ENCODE measurements at places on chromosomes 13 and 19.

DNA sequence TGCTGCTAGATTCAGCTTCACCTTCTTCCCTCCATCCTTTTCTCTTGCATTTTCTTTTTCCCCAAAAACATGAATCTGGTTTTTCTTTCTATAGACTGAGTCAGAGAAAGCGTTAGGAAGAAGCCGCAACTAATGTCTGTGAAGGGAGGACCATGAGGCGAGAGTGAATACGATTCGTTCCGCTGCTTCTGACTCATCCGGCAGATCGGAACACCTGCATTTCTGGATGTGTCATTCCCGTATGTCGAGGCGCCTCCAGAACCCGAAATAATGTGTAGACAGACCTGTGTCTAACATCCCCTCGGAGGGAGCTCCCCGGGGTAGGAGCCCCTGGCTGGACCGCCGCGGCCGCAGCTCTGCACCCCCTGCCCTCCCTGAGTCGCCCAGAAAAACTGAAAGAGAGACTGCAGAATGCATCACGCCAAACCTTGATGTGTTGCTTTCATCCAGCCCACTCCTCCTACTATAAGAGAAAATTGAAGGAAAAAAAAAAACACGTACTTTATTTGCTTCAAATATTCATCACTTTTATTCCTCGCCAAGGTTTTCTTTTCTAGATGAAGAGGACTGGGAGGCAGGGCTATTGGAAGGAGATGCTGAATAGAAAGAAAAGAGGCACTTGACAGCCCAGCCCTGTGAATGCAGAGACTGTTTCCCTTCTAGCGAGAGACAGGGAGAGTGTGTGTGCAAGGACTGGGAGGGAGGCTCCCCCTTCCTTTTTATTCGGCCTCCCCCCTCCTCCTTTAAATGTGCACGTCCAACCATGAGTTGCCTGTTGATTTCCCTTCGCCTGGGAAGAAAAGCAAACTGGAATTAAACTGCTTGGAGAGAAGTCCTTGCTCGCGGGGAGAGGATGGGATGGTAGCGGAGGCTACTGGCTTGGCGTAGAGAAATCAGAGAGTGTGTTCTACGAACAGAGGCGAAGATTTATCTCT lies 616 bp upstream of the PCDH17 start:
- no peak for DNase-seq

DNA sequence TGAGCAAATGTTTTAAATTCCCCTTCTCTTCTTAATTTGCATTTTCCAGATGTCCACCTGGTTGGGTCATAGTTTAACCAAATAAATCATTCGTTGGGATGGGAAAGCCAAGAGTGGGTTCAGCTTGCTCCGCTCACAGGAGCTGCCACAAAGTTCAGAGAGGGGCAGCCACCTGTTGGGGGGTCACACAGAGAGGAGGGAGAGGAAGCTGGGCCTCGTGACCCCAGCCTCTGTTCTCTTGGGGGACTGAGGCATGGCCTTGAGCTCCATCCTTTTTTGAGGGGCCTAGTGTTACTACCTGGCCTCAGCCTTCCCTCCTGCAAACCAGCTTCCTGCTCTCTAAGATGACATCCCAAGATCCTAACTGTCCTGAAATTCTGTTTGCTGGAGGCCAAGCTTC lies 2.5 kb downstream of the MEF2B start:
- DNase-seq, result no peak

DNA sequence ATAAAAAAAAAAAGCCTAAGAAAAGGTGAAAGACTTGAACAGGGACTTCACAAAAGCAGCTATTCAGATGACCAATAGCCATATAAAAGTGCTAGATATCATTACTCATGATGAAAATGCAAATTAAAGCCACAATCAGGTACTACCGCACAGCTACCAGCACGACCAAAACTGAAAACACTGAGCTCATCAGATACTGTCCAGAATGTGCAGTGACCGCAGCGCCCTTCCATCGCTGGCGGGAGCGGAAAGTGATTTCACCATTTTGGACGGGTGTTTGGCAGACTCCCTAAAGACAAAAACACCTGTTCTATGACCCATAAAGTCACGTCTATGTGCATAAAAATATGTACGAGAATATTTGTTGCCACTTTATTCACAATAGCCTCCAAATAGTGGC lies 60.7 kb downstream of the SLC6A16 start:
- DNase-seq, result no peak

DNA sequence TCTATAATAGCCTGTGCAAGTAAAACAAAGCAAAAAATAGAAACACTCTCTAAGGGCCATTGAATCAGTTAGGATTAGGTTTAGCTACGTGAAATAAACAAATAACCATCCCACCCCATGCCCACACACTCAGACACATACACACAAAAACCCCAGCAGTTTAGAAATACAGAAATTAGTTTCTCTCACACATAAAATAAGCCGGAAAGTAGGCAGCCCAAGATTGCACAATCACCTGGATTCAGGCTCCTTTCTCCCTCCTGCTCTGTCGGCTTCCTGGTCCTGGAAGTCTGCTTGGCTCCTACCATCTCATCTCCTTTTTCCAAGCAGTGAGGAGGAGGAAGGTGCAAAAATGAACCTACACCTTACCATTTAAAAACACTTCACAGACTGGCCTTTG lies 22.6 kb upstream of the USP12 start:
- no peak for DNase-seq
